Omental fat pad (tissue), 4 donors: ENCODE measurements at places on chromosomes 1 and 21. TPM values are rescaled to one million over a fixed set of nuclear protein-coding genes. Genes with fewer than 3 reads are reported as not detected.

The S100A2 gene
- total RNA-seq, result not detected

The RNU1-3 gene
- under 0.01 TPM for total RNA-seq

The KIF2C gene
- total RNA-seq, result 1.4 TPM

GRCh38 chr1:58815686-58816071 lies 31.8 kb upstream of the JUN start:
- DNase-seq, result no peak

DNA sequence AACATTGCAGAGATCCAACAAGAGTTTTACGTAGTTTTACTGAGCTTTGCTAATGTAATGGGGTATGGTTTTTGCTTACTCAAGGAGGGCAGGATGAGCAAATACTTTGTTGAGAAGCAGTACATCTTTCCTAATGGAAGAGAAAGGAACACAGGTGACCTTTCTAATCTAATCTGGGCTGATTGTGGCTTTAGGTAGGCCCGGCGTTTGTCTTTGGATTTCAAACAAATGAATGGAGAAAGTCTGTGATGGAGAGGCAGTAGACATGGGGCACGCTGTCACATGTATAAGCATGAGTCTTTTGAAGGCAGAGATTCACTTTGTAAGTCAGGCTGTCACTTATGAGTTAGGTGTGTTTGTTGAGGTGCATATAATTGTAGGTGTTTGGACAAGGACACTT lies 1.7 kb downstream of the PLEKHM2 start:
- no peak for DNase-seq
